Activated CD4-positive, alpha-beta T cell treated with anti-CD3 and anti-CD28 coated beads, Interleukin-2, amount 10 ng/mL, durations not matched to agents 7 days and 5 days (primary cell): ENCODE measurements at places on chromosomes 5 and 9. TPM values are rescaled to one million over a fixed set of nuclear protein-coding genes. Genes with fewer than 3 reads are reported as not detected.

DNA sequence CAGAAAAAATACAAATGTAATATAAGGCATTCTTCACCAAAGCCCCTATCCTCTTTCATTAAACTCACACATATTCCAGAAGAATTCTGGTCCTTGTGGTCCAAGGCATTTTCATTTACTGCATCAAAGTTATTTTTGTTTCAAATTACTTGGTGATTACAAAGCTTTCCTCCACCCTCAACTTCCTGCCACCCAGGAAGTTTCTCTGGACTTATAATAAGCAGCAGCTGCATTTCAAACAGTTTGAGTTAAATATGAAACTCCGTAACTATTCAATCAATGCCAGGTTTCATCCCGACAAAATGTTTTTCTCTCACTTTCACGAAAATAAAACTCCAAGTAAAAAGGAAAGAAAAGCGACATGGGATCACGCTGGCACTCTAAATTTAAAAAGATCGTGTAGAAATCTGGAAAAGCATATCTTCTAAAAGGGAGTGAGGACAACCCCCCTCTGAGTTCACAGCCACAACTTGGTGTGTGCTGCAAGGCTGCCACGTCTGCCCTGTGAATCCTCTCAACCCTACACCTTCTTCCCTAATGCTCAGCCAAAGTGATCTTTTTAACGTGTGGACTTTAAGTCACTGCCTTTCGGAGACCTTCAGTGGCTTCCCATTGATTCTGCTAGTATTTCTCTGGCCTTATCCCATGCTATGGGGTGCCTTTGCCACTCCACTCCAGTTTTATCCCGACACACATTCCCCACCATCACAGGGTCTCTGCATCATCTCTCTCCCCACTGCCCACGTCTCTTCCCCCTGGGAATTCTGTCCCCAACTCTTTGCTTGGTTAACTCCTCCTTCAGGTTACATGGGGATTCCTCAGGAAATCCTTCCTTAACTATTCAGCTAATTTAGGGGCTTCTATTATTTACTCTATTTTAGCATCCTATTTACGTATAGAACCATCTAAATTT, 91.1 kb upstream of the CER1 start:
- H3K27ac ChIP-seq = no peak overlapping the region
- no peak for DNase-seq
- no peaks in the 10 kb centered on the region for H3K4me1 ChIP-seq

The ORM2 gene
- total RNA-seq = not detected

- H3K4me1 ChIP-seq = peaks cover 2% of the 10 kb centered on the region
- no peak overlapping the region for H3K27ac ChIP-seq
- no peaks in the 10 kb centered on the region for H3K36me3 ChIP-seq
- H3K27me3 ChIP-seq = peaks cover 2% of the 10 kb centered on the region
- H3K4me3 ChIP-seq = no peak overlapping the region
Measured at GRCh38 chr9:37910271-37910670, 6.3 kb upstream of the SLC25A51 start.

The LCNL1 gene
- 0.48 TPM for total RNA-seq

The PCDHAC1 gene
- total RNA-seq = not detected

GRCh38 chr9:16879416-16879815, 8.9 kb upstream of the BNC2 start:
- no peaks in the 10 kb centered on the region for H3K4me1 ChIP-seq
- H3K36me3 ChIP-seq = no peaks in the 10 kb centered on the region
- H3K27ac ChIP-seq = no peak overlapping the region
- H3K4me3 ChIP-seq = no peak overlapping the region
- no peak for DNase-seq

DNA sequence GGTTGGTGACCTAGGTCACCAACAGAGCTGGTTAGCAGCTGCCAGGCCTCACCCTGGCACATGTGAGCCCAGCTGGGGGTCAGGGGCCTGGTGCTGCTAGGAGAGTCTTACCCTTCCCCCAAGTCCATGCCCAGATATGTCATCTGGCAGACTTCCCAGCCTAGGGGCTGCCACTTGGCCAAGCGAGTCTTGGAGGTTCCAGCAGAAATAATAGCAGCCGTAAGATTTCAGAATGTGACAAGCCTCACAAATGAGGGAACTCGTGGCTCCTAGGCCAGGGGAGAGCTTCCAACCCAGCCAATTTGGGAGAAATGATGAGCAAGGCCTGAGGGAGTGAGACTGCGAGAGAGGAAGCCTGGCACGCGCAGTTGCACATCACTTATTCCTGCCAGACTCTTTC, 11.1 kb downstream of the URM1 start:
- no peak overlapping the region for H3K4me3 ChIP-seq
- H3K27me3 ChIP-seq = no peaks in the 10 kb centered on the region
- H3K27ac ChIP-seq = no peak overlapping the region
- peaks cover 13% of the 10 kb centered on the region for H3K36me3 ChIP-seq

- no peaks in the 10 kb centered on the region for H3K36me3 ChIP-seq
- no peak for DNase-seq
- no peaks in the 10 kb centered on the region for H3K4me1 ChIP-seq
Measured at GRCh38 chr5:41335596-41336181, 122.4 kb upstream of the C6 start.

The ADGRD2 gene
- not detected for total RNA-seq

GRCh38 chr9:20558566-20559016, 63.7 kb downstream of the MLLT3 start:
- H3K4me1 ChIP-seq = peaks cover 85% of the 10 kb centered on the region
- no peak overlapping the region for H3K27ac ChIP-seq
- peak; percentile 7 for DNase-seq
- no peaks in the 10 kb centered on the region for H3K27me3 ChIP-seq
- peaks cover 5% of the 10 kb centered on the region for H3K36me3 ChIP-seq

GRCh38 chr9:135190789-135191577, 103.5 kb downstream of the OLFM1 start:
- H3K4me3 ChIP-seq = no peak overlapping the region
- no peak for DNase-seq
- H3K27me3 ChIP-seq = no peaks in the 10 kb centered on the region
- H3K27ac ChIP-seq = peak overlapping the region; percentile 64
- H3K4me1 ChIP-seq = no peaks in the 10 kb centered on the region
- no peaks in the 10 kb centered on the region for H3K36me3 ChIP-seq

GRCh38 chr5:116859666-116860320, 285.2 kb upstream of the SEMA6A start:
- no peaks in the 10 kb centered on the region for H3K27me3 ChIP-seq
- no peak for DNase-seq
- H3K27ac ChIP-seq = no peak overlapping the region

The JMY gene
- total RNA-seq = 4.8 TPM

GRCh38 chr5:60674251-60675069, 25.5 kb downstream of the DEPDC1B start:
- DNase-seq = no peak
- no peak overlapping the region for H3K27ac ChIP-seq

The UBE2R2 gene
- total RNA-seq = 36.6 TPM

DNA sequence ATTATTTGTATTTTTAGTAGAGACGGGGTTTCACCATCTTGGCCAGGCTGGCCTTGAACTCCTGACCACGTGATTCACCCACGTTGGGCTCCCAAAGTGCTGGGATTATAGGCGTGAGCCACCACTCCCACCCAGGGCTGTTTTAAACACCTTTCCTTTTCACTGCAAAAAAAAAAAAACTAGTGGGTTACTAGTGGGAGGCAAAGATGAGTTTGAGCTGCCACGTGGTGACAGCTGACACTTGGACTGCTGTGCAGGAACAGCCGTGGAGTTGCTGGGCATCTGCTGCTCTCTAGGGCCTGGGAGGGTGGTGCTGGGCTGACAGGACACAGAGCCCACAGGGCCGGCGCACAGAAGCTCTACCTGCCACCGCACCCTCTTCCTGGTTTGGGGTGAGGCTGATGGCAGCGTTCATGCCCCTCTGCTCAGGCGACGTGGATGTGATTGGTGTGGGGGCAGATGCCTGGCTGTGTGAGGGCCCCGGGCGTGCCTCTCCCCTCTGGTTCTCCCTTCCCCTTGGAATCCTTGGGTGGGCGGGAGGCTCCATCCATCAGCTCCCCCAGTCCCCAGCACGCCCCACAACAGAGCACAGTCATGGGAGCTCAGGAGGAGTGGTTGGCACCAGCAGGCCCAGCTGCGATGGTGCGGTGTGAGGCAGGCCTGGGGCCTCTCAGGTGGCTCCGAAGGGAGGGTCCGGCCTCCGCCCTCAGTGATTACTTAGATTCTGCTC, 16.9 kb downstream of the RABL6 start:
- no peak for DNase-seq
- peaks cover 12% of the 10 kb centered on the region for H3K36me3 ChIP-seq
- H3K4me3 ChIP-seq = no peak overlapping the region
- no peaks in the 10 kb centered on the region for H3K27me3 ChIP-seq
- peaks cover 7% of the 10 kb centered on the region for H3K4me1 ChIP-seq

DNA sequence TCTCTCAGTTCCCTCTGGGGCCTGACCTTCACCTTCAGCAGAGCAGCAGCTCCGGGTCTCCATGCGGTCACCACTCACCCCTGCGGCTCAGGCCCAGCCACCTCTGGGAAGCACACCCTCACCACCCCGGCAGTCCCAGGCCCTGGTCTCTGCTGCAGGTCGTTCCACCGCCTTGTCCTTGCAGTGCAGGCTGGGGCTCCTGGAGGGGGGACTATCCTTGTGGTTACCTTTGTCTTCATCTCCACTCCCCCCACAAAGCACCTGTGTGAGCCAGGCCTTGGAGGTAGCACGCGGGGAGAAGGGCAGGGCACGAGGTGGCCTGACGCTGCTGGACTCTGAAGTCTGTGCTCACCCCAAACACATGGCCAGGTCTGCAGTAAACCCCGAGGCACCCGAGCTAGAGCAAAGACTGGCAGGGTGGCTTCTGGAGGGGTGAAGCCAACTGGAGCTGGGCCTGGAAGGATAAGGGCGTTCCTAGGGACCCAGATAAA, 33.2 kb upstream of the RXRA start:
- H3K4me1 ChIP-seq = no peaks in the 10 kb centered on the region
- no peak for DNase-seq
- H3K4me3 ChIP-seq = no peak overlapping the region
- no peak overlapping the region for H3K27ac ChIP-seq
- no peaks in the 10 kb centered on the region for H3K36me3 ChIP-seq

The CCL27 gene
- not detected for total RNA-seq

DNA sequence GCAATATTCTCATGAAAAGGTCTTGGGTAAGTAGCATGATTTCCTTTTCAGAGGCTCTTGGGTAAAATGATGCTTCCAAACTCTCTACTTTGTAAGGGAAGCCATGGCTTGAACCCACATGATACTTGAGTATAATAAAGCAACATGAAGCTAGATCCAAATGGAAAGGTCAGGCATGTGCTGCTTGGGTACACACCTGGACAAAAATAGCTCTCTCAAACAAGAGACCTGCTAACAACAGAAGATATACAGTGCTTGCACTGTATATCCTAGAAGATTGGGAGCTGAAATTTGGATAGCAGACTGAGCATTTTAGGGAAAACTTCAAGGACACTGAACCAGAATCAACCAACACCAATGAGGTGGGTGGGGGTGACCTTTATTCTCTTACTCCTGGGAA, 40.2 kb downstream of the NMUR2 start:
- no peak overlapping the region for H3K27ac ChIP-seq
- no peaks in the 10 kb centered on the region for H3K4me1 ChIP-seq
- no peak for DNase-seq
- no peaks in the 10 kb centered on the region for H3K36me3 ChIP-seq
- H3K27me3 ChIP-seq = peaks cover 3% of the 10 kb centered on the region

DNA sequence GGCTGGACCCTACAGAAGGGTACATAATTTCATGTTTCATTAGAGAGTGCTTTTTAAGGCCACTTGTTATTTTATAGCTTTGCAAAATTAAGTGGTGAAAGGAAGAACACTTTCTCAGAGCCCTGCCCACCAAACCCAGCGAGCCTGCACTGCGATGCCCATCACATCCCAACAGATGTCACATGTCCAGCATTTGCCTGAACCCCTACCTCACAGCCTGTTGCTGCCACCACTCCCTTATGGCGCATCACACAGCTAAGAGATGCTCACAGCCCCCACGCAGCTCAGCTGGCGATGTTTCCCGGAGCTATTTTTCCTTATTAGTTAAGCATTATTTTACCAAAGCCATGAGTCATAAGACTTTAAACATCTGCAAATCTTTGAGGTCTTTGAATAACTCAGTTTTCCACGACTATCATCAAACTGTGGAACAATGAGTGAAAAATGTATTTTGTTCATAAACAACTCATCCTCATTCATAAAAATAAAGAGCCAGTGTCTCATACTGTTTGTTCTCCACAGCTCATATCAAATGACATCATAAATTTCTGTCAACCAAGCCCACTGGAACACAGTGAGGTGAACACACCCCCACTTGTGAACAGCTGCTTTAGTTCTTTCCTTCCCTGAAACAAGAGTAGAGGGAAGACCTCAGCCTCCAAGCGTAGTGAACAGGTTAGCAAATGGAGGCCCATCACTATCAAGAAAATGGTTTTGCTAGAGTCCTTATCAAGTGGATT, 104.9 kb downstream of the SYK start:
- H3K27me3 ChIP-seq = peaks cover 2% of the 10 kb centered on the region
- no peaks in the 10 kb centered on the region for H3K36me3 ChIP-seq
- no peak overlapping the region for H3K4me3 ChIP-seq
- no peak overlapping the region for H3K27ac ChIP-seq
- DNase-seq = no peak
